ENCODE measurements at places on chromosomes 4 and X. TPM values are rescaled to one million over a fixed set of nuclear protein-coding genes. Genes with fewer than 3 reads are reported as not detected.
A peak's percentile ranks its signal among the peaks of the same experiment; 100 is the strongest.

DNA sequence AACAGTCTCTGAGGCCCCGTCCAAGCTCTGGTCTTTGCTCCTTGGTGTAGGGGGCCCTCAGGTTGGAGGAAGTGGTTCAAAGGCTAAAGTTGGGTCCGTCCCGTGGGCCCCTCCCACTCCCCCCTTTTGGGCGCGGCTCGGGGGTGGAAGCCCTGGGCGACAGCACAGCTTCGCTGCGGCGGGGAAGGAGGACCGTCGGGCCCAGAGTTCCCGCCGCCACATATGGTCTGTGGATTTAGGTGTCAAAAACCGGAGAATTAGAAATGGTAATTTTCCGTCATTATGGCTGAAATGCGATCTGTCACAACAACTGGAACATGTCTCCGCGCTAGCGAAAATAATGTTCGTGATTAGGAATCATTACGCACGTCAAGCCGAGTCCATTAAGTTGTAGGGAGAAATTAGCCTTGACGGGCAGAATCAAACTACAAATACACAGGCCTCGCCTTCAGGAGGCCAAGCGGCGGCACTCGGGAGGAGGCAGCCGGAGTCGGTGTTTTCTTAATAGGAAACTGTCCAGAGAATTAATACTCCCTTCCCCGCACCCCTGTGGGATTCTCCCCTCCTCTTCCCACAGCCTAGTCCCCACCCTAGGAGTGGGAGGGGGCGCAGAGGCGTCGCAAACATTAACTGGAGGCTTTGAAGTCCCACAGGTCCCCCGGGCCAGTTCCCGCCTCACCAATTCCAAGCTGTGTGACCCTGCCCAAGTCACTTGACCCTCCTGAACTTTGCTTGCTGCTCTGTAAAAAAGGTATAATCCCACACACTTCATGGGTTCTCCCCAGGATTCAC lies 15.0 kb downstream of the NKX3-2 start:
- H3K4me1 ChIP-seq: no peaks in the 10 kb centered on the region
- H3K36me3 ChIP-seq: no peaks in the 10 kb centered on the region
- H3K27me3 ChIP-seq: peaks cover 100% of the 10 kb centered on the region
- DNase-seq: no peak
- H3K4me3 ChIP-seq: no peak overlapping the region

- peak; percentile 36 for DNase-seq
- H3K36me3 ChIP-seq: no peaks in the 10 kb centered on the region
- no peak overlapping the region for H3K27ac ChIP-seq
- no peaks in the 10 kb centered on the region for H3K4me1 ChIP-seq
- peak overlapping the region; percentile 52 for H3K4me3 ChIP-seq
- peaks cover 46% of the 10 kb centered on the region for H3K27me3 ChIP-seq
Measured at GRCh38 chr4:1012034-1012739, 761 bp downstream of the FGFRL1 start.

DNA sequence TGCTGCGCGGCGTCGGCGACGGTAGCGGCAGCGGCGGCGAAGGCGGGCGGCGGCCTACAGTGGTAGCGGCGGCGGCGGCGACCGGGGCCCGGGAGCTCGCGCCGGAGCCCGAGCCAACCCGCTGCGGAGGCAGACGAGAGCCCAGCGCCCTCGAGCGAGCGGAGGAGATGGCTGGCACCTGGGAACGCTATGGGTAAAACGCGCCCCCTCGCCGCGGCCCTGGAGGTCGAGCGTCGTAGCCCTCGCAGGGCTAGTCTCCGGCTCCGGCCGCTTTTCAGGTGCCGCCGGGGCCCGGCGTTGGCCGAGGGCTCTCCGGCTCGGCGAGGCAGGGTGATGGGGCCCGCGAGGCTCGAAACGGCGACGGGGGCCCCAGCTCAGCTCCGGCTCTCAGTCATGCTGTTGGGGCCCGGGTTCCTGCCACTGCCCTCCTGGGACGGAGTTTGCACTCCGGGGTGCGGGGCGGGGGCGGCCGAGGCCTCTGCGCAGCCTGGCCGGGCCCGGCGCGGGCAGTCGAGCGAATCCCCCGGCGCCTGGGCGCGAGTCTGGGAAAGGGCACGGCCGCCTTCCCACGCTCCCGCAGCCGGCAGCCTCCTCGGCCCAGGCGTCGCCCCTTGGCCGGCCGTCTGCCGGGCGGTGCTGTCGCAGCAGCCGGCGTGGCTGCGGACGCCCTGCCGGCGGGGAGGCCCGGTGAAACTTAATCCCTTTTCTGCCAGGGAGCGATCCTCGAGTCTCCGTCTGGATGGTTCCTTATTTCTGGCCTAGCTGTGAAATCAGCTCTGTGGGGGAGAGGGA lies 768 bp downstream of the MID2 start:
- peak overlapping the region; percentile 68 for H3K27ac ChIP-seq
- H3K4me3 ChIP-seq: peak overlapping the region; percentile 42
- H3K36me3 ChIP-seq: no peaks in the 10 kb centered on the region
- peak; percentile 70 for DNase-seq
- peaks cover 10% of the 10 kb centered on the region for H3K4me1 ChIP-seq

DNA sequence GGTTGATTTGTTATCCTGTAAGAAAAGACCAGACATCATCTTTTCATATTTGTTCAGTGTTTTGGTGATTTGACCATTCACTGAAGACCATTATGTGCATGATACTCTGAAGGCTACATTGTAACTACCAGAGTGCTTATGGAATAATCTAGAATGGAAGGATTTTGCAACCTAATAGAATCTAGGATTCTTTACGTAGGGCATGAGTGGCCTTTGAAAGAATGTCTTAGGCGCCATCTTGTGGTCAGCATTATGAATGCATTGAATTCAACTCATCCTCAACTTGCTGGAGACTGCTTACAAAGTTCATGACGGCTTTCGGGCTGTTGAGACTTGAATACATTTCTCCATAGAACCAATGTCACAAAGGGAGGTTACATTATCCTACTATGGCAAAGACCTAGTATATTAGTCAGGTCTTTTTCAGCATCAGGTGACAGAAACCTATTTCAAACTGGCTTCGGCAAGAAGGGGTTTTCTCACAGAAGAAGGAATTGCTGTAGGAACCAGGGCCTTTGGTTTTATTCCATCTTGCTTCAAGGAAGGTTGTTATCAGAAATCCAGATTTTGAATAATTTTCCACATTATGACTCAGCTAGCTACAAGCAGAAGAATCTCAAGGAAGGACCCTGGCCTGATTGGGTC lies 104.1 kb downstream of the GPAT3 start:
- H3K27me3 ChIP-seq: peaks cover 8% of the 10 kb centered on the region
- H3K4me1 ChIP-seq: no peaks in the 10 kb centered on the region
- H3K4me3 ChIP-seq: no peak overlapping the region
- no peak overlapping the region for H3K27ac ChIP-seq

DNA sequence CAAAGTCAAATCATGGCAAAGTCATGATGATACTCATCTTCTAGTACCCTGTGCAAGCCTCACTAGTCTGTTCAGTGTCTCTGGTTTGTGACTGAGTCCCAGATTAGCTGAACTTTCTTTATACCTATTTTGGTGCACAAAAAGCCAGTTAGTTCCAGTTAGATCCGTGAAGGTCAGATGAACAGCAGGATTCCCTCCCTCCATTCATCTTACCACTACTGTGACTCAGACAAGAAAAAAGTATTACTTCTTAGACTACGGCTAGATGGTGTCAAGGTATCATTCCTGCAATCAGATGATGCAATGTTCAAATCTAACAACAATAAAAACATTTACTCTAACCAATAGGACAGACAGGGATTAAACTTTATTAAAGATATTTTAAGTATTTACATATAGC lies 30.4 kb downstream of the ARHGEF6 start:
- no peaks in the 10 kb centered on the region for H3K4me1 ChIP-seq
- H3K36me3 ChIP-seq: no peaks in the 10 kb centered on the region
- H3K27ac ChIP-seq: no peak overlapping the region
- no peak overlapping the region for H3K4me3 ChIP-seq

GRCh38 chr4:139921429-139922184 lies 232.4 kb downstream of the MAML3 start:
- H3K4me3 ChIP-seq: no peak overlapping the region
- H3K27me3 ChIP-seq: no peaks in the 10 kb centered on the region
- DNase-seq: no peak
- H3K27ac ChIP-seq: peak overlapping the region; percentile 74
- H3K36me3 ChIP-seq: no peaks in the 10 kb centered on the region
- H3K4me1 ChIP-seq: peaks cover 40% of the 10 kb centered on the region

DNA sequence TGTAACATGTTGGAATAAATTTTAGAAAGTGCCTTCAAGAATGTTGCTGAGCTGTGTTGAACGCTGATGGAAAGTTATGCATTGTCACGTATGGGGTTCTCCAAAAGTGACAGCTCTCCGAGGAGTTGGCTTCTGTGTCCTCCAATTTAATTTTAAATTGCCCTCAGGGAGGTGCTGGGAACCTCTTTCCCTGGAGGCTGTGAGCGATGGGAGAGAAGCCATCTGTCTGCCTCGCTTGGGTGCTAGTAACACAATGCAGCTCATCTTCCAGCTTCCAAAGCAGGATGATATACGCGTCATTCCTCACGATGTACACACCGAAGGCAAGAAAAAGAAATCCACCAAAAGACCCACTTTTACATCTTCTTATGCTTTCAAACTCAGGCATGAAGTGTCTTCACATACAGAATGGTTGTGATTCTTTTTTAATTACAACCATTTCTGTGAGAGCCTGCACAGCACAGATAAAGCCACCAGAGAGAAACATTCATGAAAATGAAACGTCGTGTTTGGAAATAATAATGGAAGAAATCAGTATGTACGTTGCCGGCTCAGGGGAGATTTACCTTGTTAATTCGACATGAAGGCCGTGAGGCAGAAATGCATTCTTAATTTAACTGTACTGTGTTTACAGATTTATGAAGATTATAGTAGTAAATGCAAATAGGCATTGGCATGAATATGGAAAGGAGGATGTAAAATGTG lies 218.9 kb downstream of the ASMT start:
- H3K4me3 ChIP-seq: no peak overlapping the region
- H3K36me3 ChIP-seq: no peaks in the 10 kb centered on the region
- no peaks in the 10 kb centered on the region for H3K4me1 ChIP-seq
- no peak overlapping the region for H3K27ac ChIP-seq
- no peak for DNase-seq
- H3K27me3 ChIP-seq: no peaks in the 10 kb centered on the region

- DNase-seq: no peak
- H3K27ac ChIP-seq: no peak overlapping the region
- H3K27me3 ChIP-seq: no peaks in the 10 kb centered on the region
- H3K36me3 ChIP-seq: no peaks in the 10 kb centered on the region
Measured at GRCh38 chr4:38122060-38122459, 161.9 kb downstream of the PTTG2 start.

DNA sequence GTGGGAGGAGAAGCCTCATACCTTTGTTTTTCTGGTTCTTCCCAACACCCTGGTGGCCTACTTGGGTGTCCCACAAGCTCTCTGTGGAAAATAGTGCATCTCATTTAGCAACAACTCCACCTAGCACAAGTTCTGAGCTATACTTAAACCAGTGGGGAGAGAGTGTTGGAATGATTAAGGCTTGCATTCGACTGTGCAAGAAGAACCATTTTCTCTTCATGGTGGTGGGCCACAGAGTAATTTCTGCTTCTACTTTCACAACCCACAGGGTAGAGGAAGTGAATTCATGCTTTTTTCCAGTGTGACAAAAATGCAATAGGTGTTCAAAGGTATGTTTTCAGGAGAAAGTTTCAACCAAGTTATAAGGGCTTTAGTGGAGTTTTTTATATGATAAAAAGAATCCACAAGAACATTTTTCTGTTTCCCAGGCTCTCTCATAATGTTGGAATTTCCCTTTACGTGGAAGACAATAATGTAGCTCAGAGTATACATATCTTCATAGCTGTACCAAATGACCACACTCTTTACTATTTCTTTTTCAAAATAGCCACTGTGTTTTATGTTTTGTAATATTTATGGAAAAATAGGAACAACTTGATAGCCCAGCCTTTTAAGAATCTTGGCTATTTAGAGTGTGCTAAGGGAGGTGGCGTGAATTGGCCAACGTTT lies 80.3 kb upstream of the HHIP start:
- H3K36me3 ChIP-seq: no peaks in the 10 kb centered on the region
- H3K27me3 ChIP-seq: no peaks in the 10 kb centered on the region
- no peak for DNase-seq

- H3K27ac ChIP-seq: no peak overlapping the region
- peaks cover 8% of the 10 kb centered on the region for H3K4me1 ChIP-seq
- no peaks in the 10 kb centered on the region for H3K27me3 ChIP-seq
Measured at GRCh38 chr4:144371485-144371884, 231.0 kb upstream of the GYPA start.

GRCh38 chr4:25299476-25300203 lies 12.9 kb upstream of the ZCCHC4 start:
- H3K27me3 ChIP-seq: no peaks in the 10 kb centered on the region
- H3K36me3 ChIP-seq: no peaks in the 10 kb centered on the region
- H3K27ac ChIP-seq: no peak overlapping the region
- H3K4me3 ChIP-seq: no peak overlapping the region
- no peak for DNase-seq

GRCh38 chr4:34271479-34272355 lies 1972.6 kb downstream of the ARAP2 start:
- no peaks in the 10 kb centered on the region for H3K27me3 ChIP-seq
- no peaks in the 10 kb centered on the region for H3K4me1 ChIP-seq
- no peak for DNase-seq
- H3K27ac ChIP-seq: no peak overlapping the region
- H3K4me3 ChIP-seq: no peak overlapping the region

GRCh38 chr4:121998024-121998423 lies 46.2 kb upstream of the TRPC3 start:
- no peaks in the 10 kb centered on the region for H3K4me1 ChIP-seq
- H3K36me3 ChIP-seq: no peaks in the 10 kb centered on the region
- no peak overlapping the region for H3K27ac ChIP-seq

DNA sequence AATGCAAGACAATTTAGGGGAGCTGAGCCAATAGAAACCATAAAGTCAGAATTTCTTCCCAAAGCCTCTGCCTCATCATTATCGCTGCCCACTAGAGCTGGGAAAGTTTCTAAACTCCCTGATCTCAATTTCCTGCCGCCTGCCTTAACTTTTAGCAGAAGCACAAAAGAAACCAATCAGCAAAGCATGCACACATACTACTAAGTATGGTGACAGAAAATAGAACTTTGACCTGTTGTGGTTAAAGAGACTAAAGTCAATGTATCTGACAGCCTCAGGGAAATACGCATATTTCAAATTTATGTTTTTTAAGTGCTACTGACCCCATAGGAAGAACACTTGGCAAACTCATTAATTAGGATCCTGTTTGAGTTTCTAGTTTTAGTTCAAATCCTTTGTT lies 10.1 kb downstream of the STK26 start:
- H3K36me3 ChIP-seq: no peaks in the 10 kb centered on the region
- no peak for DNase-seq
- H3K27me3 ChIP-seq: no peaks in the 10 kb centered on the region
- H3K4me3 ChIP-seq: no peak overlapping the region

The SASH3 gene
- not detected for total RNA-seq

The NMU gene
- total RNA-seq: 1.7 TPM

The SMIM10 gene
- 2.4 TPM for total RNA-seq

The CPE gene
- total RNA-seq: 204 TPM

The XAGE1A gene
- total RNA-seq: not detected

The GUCY1B1 gene
- 26.6 TPM for total RNA-seq

The FABP2 gene
- total RNA-seq: 5.5 TPM

Data from cardiac muscle cell (in vitro differentiated cells and primary cell).